Activated T-cell treated with anti-CD3 and anti-CD28 coated beads, Interleukin-2, amount 50 U/mL, for 4 hours (primary cell): ENCODE measurements at places on chromosomes 1 and 21.

GRCh38 chr1:50424884-50425375 is 1.7 kb upstream of the DMRTA2 start:
- no peak for DNase-seq

DNA sequence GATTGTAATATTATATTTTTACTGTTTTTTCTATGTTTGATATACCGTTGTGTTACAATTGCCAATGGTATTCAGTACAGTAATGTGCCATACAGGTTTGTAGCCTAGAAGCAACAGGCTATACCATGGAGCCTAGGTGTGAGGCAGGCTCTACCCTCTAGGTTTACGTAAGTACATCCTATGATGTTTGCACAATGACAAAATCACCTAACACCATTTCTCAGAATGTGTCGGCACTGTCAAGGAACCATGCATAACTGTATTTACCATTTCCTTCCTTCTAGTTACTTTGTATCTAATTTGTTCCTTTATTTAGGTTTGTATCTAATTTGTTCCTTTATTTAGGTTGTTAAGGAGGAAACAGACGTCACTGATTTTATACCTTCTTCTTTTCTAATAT is 9.9 kb downstream of the NPHP4 start:
- DNase-seq, result no peak

DNA sequence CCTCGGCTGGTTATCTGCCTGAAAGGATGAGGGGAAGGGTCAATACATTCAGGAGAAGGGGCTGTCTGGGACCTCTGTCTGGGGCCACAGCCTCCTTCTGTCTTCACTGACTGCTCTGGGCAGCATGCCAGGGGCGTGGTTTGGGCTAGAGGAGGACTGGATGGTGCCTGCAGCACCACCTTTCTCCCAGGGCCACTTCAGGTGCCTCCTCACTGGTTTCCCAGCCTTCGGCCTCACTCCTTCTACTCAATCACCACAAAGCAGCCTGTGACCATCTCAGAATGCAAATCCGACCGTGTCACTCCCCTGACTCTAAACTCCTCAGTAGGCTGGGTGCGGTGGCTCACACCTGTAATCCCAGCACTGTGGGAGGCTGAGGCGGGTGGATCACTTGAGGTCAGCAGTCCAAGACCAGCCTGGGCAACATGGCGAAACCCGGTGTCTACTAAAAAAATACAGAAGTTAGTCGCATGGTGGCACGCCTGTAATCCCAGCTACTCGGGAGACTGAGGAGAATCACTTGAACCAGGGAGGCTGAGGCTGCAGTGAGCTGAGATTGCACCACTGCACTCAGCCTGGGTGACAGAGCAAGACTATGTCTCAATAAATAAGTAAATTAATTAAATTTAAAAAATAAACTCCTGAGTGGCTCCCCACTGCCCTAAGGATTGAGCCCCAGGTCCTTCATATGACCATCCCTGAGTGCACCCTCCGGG is 50.1 kb upstream of the ECE1 start:
- no peak for DNase-seq

DNA sequence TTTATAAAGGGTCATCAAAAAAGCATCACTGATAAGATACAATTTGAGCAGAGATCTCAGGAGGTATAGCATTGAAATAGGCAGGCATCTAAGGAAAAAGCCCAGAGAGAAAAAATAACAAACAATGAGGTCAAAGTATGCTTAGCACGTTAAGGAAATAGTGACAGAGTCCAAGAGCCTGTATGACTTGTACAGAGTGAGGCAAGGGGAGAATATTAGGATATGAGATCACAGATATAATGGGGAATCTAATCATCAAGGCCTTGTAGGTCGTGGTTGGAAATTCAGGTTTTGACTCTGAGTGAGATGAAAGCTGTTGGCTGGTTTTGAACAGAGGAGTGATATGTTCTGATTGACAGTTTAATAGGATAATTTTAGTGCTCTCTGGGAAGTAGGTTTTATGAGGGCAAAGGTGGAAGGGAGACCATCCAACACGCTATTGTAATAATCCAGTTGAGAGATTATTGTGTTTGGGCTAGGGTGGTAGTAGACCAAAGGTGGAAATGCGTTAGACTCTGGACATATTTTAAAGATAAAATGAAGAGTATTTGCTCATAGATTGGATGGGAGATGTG is 644.6 kb upstream of the TMPRSS15 start:
- DNase-seq, result no peak

- no peak for DNase-seq
Measured at GRCh38 chr1:211210052-211210451, 49.1 kb upstream of the RCOR3 start.

- DNase-seq, result no peak
Measured at GRCh38 chr1:85656256-85656655, 52.0 kb downstream of the ZNHIT6 start.

DNA sequence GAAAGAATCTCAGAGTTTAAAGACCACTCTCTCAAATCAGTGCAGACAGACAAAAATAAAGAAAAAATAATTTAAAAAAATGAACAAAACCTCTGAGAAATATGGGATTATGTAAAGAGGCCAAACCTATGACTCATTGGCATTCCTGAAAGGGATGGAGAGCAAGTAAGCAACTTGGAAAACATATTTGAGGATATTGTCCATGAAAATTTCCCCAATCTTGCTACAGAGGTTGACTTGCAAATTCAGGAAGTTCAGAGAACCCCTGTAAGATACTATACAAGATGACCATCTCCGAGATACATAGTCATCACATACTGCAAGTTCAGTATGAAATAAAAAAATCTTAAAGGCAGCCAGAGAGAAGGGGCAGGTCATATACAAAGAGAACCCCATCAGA is 43.7 kb upstream of the IVNS1ABP start:
- DNase-seq, result no peak

GRCh38 chr21:20261364-20261763 is 736.8 kb upstream of the NCAM2 start:
- no peak for DNase-seq

GRCh38 chr1:219999821-220000220 is 46.5 kb downstream of the EPRS1 start:
- DNase-seq, result no peak

- DNase-seq, result no peak
Measured at GRCh38 chr1:162094271-162094670, 24.8 kb downstream of the NOS1AP start.

DNA sequence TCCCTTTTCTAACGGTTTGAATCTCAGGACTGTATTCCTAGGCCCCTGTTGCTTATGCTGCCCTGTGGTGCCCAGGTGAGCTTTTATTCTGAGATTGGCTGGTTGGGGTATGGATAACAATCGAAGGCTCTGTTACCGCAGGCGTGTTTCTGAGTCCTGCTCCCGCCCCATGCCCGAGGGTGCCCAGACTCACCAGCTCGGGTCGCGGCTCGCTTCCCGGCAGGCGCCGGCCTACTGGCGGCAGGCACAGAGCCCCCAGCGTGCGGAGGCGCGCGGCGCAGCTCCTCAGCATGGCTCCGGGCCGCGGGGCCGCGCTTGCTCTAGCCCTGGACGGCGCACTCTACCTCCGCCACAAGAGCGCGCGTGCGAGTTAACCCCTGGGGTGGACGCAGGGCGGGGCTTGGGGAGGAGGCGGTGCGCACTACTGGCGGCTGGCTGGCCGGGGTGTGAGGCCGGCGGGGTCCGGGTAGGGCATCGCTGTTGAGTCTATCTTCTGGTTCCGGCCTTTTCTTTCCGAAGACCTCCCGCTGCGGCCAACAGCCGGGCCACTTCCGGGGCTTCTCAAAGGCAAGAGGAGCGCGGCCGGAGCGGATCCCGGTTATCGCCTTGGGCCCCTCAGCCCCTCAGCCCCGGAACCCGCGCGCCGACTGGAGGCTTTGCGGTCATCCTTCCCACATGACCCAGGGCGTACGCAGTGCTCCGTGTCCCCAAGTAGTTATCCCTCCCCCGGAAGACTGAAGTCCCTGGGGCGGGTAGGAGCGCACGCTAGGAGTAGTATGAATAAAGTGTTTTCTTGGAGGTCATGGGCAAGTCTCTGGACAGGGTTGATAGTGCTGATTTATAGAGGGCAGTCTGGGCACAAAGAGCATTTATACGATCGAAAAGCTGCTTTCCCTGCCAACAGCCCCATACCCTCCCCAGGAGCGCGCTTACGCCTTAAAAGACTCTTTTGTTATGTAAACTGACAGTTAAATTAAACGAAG is at the start of gene THEM4:
Gene THEM4, minus strand, starts transcription at position 345 of the 983 bp plus-strand sequence. Its CDS starts 53 bp downstream, at position 292.
- DNase-seq, result peak; percentile 88

GRCh38 chr1:39900662-39901463 is 854 bp downstream of the MYCL start:
- no peak for DNase-seq

- no peak for DNase-seq
Measured at GRCh38 chr1:35564884-35565741, 7.5 kb downstream of the NCDN start.

DNA sequence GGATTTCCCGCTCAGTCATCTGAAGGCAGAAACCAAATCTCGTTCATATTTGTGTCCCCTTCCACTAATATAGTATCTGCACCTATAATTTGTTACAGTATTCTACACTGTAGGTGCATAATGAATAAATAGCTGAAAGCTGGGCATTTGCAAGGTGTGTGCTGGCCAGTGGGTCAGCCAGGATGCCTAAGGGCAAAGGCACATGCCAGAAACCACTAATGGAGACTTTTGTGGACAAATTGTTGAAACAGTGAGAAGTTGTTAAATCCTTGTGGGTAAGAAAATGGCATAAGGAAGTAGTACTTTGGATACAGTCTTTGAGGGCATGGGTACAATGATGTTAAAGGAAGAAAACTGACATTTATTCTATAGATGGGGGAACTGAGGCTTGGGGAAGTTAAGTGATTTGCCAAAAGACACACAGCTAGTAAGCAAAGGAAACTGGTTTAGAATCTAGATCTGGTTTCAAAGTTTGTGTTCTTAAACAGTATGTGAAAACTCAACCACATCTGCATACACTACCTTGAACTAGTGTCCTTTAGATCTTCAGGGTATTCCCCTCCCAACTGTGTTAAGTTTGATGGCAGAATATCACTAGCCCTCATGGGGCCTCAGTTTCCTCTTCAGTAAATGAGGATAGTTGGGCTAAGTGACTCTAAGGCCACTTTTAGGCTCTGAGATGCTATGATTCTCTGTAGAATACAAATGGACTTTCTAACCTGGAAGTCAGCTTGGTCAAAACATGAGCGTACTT is 26.5 kb upstream of the LRRC8C start:
- DNase-seq, result no peak

DNA sequence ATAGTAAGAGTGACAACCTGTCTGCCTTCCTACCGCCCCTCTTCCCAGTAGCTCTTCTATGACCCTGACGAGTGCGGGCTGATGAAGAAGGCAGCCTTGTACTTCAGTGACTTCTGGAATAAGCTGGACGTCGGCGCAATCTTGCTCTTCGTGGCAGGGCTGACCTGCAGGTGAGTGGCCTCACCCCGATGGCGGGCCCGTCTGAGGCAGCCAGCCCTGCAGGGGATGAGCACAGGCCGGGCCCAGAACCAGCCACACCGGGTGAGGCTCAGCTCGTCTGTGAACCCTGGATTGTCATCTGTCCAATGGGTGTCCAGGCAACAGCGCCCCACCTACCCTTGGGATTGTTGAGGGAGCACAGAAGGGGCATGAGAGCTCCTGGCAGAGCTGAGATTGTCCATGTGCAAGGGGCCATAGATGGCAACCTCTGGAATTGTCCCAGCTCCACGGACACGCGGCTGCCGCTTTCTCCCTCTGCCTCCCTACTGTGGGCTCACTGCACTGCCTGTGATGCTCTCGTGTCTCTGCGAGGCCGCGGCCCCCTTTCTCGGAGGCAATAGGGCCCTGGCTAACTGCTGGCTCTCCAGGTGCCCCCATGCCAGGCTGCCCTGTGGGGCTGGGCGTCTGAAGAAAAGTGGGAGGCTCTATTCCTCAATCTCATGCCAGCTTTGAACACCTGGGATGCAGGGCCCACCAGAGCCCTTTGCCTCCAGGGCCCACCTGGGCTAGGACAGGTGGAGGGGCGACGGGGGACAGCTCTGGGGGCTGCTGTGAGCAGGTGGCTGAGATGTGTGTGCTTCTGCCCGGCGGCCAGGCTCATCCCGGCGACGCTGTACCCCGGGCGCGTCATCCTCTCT is 50.0 kb upstream of the LRRC3 start:
- DNase-seq, result no peak

GRCh38 chr1:41809692-41810091 is 109.0 kb downstream of the HIVEP3 start:
- DNase-seq, result no peak

- no peak for DNase-seq
Measured at GRCh38 chr1:64664299-64664698, 80.6 kb upstream of the RAVER2 start.

- no peak for DNase-seq
Measured at GRCh38 chr1:2003541-2004131, at the start of gene CFAP74. Gene CFAP74 (minus strand): TSS chr1:2003786. CDS start chr1:1990956, 12,830 bp downstream.

- DNase-seq, result no peak
Measured at GRCh38 chr1:110787328-110788071, 85.4 kb upstream of the CD53 start.

GRCh38 chr1:44542420-44543063 is 131.7 kb downstream of the TMEM53 start:
- DNase-seq, result no peak

DNA sequence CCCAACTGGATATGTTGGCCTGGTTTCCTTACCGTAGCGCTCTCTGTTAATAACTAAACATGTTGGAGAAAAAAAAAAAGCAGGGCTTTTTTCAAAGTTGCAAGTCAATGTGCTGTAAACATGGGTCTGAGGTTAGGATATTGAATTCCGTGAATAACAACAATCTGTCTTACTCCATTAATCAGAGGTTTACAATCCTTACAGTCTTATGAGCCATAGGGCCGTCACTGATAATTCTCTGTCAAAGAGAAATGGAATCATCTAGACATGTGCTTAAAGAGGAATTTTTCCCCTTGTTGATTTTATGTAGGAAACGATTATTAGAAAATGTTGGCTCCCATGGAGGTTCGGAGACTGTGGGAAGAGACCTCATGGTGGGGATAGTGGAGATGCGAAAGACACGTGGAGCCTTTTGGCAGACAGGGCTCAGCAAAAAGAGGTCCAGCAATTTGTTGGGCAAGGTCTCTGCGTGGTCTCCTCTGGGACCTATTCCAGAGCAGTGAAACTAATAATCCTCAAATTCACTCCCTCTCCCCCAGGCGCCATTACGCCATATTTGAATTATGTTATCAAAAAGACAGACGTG is 83.5 kb upstream of the CLDN14 start:
- no peak for DNase-seq

- no peak for DNase-seq
Measured at GRCh38 chr1:168606096-168606495, 29.7 kb downstream of the XCL1 start.

DNA sequence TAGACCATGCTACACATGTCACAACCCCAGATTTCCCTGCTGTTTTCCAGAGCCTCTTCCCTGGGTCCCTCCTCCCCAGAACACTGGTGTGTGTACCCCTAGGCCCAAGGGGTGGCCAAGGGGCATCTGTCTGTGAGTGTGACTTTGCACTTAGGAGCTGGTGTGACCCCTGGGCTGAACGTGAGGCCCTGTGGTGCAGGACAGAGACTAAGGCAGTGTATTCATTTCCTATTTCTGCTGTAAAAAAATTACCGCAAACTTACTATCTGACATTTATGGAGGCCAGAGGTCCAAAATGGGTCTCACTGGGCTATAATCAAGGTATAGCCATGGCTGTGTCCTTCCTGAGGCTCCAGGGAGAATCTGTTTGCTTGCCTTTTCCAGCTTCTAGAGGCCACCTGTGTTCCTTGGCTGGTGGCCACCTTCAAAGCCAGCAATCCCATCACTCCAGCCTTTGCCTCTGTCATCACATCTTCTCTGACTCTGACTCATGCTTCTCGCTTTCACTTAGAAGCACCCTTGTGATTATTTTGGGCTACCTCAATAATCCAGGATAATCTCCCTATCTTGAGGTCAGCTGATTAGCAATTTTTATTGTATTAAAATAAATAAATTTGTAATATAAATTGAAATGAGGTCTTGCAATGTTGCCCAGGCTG is 24.0 kb upstream of the ELOA start:
- DNase-seq, result no peak
